ENCODE measurements at places on chromosomes 7 and 10. TPM values are rescaled to one million over a fixed set of nuclear protein-coding genes. Genes with fewer than 3 reads are reported as not detected.

DNA sequence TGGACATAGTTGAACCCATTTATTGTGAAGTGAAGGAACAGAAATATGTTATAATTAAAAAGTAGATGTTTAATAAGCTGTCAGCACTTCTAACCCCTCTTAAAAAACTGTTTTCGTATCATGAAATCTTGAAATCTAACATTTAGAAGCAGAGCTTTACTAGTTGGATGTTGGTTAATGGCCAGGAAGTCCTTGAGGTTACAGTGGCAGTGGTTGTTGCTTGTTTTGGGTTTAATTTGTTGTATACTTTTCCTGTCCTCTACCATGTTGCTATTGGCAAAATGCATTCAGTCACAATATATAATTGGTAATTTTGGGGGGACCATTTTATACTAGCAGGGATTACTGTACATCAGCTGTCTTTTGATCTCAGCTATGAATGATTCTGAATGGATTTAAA is 60.7 kb downstream of the EXOC4 start:
- DNase-seq = no peak

DNA sequence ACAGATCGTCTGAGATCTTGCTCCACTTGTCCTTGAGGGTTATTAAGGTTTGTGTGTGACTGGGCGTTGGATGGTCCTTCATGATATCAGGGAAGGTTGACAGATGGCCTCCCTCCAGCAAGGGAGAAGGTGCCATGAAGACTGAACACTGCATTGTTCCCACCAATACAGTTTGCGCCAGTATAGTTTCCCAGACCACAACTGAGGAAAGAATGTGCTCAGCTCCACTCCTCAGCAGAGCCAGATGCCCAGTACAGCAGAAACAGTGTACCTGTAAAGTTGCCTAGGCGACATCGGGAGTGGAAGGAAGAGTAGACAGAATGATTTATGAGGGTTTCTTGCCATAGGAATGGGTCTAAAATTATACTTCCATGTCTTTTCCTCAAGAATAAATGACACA is 137.5 kb downstream of the ST7 start:
- DNase-seq = no peak

DNA sequence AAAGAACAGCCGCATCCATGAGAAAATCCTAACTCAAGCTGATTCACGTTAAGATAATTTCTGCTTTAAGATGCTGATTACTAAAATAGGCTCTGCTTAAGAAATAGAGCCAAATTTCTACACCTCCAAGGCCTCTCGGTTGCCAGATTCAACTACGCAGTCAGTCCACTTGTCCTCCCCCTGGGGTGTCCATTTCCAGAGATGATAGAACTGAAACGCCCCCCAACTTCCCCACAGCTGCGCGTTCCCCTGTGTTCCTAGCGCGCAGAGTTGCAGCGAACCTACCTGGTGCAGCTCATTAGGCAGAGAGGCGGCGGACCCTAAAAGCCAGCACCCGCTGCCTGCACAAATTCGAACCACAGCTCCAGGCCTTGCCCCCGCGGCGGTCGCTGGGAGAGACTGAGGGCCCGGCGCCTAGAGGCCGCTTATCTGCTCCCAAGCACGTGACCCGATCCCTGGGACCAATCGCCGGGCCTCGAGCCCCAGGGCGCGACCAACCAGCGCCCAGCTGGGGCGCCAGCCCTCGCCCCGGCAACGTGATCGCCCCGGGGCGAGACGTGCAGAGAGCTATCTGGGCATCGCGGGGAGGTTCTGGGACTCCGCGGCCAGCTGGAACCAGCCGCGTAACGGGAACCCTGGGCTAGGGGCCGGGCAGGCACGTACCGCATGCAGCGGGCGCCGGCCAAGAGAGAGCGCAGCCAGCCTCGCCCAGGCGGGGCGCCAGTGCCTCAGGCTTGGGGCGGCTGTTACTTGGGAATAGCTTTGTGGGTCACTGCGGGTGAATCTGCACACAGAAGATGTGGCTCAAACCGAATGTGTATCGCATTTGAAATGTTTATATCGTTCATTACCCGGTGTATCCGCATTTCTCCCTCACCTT is at the start of gene PPP1R3C:
Gene PPP1R3C (minus strand): TSS at position 401 of the 880 bp plus-strand sequence. CDS start 102 bp downstream, at position 299.
- DNase-seq = peak; percentile 41

DNA sequence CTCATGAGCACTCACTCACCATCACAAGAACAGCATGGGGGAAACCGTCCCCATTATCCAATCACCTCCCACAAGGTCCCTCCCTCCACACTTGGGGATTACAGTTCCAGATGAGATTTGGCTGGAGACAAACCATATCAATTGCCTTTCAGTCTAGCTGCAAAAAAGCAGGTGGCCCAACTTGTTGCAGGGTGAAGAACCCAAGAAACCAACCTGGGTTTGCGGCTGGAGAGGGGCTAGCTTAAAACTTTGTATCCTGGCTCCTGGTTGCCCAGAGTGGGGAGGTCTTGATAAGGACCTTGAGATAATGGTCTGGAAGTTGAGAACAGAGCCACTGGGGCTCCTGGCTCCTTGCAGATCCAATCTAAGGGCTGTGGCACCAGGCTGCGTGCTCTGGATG is 122.8 kb upstream of the PCBD1 start:
- no peak for DNase-seq

- no peak for DNase-seq
Observed at GRCh38 chr7:36025190-36025589, 127.9 kb upstream of the EEPD1 start.

DNA sequence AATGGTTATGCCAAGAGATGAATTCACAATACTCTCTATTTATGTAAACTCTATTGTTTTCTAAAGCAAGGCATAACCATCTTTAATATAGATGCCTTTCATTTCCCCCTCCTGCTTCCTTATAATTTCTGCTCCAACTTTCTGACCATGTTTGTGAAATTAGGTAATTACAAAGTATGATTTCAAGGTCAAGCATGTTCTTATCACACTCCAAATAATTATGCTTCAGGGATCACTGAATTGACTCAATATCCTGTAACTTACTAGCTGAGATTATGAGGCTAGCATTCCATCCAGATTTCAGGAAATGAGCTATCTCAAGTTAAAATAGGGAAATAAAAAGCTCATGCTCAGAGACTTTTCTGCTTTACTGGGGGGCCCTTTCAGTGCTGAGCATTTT is 655.9 kb upstream of the IGFBP3 start:
- DNase-seq = no peak

Gene SLC16A9
- total RNA-seq = not detected

Gene MALRD1
- not detected for total RNA-seq

Gene C10orf53
- total RNA-seq = not detected

GRCh38 chr10:22006379-22006884 is 2.9 kb upstream of the DNAJC1 start:
- no peak for DNase-seq

DNA sequence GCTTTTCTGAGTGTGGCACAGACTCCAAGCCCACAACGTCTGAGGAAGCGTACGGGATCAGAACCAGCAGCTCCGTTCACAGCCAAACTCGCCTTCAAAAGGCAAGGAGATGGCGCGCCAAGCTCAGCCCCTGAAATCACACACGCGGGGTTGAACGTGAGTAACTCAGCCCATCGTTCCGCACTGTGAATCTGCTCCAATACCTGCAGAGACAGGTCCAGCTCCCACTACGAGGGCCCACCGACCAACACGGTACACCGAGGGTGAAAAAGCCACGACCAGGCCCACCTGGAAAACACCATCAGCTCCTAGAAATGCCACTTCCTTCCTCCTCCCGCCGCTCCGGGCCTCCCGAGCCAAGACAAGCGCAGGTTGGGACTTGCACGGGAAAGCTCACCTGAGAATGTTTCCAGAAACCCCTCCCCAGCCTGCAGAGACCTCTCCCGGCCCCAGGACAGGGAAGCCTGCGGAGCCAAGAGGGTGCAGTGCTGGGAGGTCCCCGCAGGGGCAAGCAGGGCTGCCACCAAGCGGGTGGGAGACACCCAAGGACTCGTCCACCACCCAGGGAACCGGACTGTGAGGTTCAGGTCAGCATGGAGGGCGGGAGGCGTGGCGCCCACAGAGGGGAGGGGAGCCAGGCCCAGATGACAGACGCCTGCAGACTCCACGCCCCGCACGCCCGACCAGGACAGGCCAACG is 93.9 kb upstream of the PDGFA start:
- no peak for DNase-seq

DNA sequence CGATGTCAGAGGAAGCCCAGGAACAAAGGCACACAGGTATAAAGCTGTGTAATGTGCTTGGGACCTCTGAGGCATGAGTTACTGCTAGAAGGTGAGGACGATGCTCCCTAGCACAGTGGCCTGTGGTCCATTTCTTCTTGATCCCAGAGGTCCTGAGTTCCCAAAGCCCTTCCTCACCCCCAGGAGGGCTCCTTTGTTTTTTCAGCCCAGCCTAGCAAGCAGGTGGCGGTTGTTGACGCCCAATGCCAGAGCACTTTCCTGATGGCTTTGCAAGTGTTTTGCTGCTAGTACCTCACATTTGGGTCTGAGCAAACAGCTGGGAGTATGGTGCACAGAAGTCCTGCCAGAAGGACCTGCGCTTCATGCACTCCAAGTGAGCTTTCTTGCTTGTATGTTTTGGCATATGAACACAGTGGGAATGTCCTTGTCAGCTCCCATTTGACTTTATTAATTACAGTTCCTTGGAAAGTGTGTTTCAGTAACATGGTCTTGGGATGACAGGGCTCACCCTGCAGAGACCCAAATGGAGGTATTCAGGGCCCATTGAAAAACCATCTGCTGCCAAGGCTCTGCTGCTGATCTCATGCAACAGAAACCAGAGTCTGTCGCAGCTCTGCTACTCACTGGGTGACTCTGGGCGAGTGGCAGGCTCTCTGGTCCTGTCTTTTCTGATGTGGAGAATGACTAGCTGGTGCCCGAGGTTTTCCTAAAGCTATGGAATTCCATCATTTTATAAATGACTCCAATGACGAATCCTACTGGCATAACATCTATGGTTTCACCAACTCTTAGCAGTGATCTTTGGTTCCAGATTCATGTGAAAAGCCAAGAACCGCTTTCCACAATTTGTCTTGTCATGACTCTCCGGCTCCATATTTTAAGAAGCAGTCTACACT is 134.9 kb downstream of the ARID5B start:
- DNase-seq = no peak

Gene TEX36
- not detected for total RNA-seq

Gene PDGFA
- total RNA-seq = 2.3 TPM

Gene LFNG
- total RNA-seq = 137 TPM

GRCh38 chr7:139594911-139595476 is 71.5 kb downstream of the CLEC2L start:
- DNase-seq = no peak

Gene CYP2C8
- not detected for total RNA-seq

DNA sequence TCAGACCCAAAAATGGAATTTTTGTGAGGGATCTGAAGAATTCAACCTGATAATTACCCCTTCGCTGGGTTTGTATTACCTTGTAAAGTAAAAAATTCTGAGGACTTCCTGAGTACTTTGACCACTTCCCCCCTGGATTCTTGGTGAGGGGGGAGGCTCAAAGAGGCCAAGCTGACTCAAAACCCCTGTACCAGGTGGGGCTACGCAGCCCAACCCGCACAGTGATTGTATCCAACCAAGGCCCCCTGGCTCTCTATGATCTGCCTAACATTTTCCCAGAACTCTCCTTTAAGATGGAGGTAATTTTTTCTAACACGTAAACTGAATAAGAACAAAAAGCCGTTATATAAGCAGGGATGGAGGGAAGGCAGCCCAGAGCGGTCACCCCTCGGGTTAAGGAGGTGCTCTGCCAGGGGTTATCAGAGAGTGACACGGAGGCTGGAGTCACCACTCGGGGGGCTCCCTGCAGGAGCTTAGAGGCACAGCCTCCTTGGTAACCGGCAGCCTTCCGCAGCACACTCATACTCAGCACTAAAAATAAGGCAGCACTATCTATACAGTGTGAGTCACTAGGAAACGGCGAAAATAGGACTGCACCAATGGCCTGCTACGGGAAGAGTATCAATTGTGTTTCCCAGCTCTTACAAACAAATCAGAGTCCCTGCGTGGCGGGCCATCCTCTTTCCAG is 255.4 kb downstream of the ELMO1 start:
- DNase-seq = no peak

DNA sequence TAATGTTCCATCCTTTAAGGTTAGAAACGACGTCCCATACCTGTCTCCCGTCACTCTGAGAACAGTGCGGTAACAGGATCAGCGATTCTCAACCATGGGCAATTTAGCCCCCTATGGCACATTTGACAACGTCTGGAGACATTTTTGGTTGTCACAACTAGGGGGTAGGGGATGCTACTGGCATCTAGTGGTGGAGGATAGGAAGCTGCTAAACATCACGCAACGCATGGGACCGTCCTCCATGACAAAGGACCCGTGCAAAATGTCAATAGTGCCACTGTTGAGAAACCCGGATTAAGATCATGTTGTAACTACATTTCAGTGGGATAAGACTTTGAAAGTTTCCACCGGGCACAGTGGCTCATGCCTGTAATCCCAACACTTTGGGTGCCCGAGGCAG is 5.0 kb upstream of the PAXIP1 start:
- no peak for DNase-seq

DNA sequence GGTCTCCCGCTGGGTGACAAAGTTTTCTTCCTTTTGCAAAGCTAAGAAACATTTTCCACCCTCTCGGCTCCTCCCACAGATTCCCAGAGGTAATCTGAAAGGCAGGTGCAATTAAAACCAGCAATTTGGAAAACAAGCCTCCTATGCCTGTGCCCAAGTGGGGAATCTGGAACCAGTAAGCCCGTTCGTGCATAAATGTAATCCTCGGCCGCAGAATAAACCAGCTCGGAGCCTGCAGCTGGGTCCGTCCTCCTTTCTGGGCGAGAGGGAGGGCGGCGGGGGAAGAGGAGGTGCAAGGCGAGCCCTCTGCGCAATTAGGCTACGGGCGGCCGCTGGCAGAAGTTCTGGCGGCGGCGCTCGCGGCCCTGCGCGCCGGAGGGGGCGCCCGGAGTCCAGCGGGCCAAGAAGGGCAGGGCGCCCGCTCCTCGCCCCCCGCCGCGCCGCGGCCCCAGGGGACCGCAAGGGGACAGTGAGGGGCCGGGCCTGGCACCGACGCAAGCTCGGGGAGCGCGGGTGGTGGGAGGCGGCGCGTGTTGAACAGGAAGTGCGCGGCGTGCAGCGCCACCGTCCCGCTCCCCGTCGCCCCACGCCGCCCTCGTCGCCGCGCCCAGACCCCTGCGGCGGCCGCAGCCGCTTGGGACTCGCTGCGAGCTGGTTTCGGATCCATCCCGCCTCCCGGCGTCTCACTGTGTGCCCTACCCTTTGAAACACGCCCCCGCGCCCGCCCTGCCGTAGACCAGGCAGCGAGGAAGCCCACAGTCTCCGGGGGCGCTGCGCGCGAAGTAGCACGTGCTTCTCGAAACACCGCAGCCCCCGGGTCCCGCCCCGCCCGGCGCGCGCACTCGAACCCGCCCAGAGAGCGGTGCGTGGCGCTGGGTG is at the start of gene PRKAG2:
Gene PRKAG2 (minus strand): TSS at position 217 of the 879 bp plus-strand sequence. CDS start 495 bp downstream, outside the sequence.
- DNase-seq = peak; percentile 83

DNA sequence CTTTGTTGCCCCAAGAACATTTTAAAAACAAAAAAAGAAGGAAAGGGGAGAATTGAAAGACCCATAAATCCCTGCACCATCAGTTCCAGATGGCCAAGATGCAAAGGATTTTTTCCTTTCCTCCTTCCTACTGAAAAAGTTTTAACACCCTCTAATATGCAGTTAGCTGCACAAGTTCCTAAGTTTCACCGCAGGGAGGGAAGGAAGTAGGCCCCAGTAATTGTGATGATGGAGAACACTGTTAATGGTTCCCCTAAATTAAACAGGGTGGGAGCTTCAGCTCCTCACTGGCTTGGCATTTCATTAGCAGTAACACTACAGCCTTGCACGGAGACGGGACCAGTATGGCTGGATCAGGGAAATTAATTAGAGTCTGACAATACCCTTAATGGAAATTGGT is 63.7 kb upstream of the PPIF start:
- DNase-seq = no peak

Gene APBB1IP
- 36.4 TPM for total RNA-seq

GRCh38 chr10:69057951-69058297 is 30.0 kb upstream of the SRGN start:
- no peak for DNase-seq

Gene TMEM176B
- not detected for total RNA-seq

GRCh38 chr10:131452926-131453720 is 141.6 kb upstream of the TCERG1L start:
- no peak for DNase-seq

All from CD8-positive, alpha-beta T cell (primary cell).